ENCODE measurements at places on chromosomes 5 and 9.

- no peak for DNase-seq
These were observed 7.9 kb downstream of the TICAM2 start for GRCh38 chr5:115594128-115595047.

DNA sequence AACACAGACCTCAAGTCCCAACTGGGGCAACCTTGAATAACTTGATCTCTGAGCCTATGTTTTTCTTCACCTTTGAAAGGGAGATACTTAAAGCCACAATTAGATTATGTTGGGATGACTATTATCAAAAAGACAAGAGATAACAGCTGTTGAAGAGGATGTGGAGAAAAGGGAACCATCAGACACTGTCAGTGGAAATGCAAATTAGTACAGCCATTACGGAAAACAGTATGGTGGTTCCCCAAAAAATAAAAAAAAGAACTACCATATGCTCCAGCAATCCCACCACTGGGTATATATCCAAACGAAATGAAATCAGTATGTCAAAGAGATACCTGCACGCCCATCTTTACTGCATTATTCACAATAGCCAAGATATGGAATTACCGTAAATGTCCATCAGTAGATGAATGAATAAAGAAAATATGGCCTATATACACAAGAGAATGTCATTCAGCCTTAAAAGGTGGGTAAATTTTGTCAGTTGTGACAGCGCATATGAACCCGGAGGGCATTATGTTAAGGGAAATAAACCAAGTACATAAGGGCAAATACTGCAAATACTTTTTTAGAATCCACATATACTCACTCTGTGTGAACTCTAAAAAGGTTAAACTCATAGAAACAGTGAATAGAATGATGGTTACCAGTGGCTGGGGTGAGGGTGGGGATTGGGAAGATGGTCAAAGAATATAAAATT, 12.7 kb downstream of the FAT2 start:
- DNase-seq, result no peak

- DNase-seq, result no peak
These were observed 345.6 kb downstream of the PRELID2 start for GRCh38 chr5:145489516-145489915.

GRCh38 chr5:154179846-154180710, 10.5 kb upstream of the GALNT10 start:
- peak; percentile 14 for DNase-seq

DNA sequence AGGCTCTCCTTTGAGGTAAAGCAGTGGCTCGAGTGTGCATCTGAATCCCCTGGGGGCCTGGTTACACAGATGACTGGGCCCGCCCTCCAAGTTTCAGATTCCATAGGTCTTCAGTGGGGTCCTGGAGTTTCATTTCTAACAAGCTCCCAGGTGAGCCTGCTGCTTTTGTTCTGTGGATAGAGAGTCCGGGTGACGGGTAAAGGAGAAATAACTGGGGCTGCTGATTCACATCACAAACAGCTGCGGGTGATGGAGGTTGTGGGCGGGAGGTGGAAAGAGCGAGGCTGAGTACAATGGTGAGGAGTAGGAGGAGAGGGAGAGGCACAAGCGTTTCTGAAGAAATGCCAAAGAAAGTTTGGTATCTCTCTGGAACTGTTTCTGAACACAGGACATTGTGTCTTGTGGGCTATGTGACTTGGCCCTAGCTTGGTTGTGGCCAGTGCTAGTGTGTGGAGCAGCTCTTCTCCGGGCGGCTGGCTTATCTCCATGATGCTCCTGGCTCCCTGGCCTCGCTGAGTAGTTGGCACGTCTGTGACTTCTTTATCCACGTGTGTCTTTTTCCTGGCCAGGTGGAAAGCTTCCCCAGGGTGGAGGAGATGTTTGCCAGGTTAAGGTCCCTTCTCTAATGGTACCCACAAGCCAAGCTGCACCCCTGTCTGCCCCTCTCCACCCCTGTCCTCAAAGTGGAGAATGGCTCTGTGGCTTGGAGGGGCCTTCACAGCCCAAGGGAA, 61.7 kb downstream of the HSPA4 start:
- no peak for DNase-seq

DNA sequence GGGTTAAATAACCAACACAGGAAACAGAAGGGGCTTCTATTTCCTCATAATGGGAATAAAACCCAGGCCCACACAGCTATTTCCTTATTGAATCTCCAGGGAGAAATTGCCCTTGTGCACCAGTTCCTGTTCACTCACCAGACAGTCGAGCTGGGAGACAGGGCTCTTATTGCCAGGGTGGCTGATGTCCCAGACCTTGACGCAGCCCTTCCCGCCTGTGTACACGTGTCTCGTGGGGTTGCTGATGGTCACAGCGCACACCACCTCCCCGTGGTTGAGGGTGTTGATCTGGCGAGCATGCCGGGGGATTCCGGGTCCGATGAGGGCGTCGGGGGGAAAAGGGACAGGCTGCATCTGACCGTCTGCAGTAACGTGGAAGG, 96.5 kb downstream of the TLE1 start:
- DNase-seq, result no peak

DNA sequence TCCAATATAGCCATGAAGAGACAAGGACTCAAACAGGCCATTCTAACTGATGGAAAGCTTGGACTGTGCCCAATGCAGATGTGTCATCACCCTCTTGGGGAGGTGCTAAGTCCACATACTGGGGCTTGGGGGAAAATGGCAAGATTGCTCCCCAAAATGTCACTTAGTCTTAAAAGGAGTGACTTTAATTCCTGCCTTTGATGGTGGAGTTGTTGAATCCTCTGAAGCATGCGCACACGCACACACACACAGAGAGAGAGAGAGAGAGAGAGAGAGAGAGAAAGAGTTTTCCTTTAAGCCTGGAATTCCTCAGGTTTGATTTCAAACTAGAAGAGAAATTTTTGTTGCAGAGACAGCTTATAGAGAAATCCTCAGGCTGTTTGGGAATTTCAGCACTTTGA, 161.9 kb upstream of the GAS1 start:
- no peak for DNase-seq

GRCh38 chr5:31036411-31036810, 157.1 kb upstream of the CDH6 start:
- no peak for DNase-seq

DNA sequence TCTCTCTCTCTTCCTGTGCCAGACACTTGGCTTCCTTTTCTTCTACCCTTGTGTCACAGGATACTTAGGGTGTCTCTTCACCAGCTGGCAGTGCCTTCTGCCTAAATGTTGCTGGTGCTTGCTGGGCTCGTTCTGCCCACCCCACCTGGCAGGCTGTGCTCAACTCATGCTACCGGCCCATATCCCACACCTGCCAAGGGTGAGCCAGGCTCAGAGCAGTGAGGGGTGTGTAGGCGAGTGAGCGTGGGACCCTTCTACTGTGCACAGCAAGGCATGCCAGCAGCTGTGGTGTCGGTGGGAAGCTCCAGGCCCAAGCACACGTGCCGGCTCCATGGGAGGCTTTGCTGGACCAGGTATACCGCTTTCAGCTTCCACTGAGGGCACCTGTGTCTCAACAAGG, 1626.7 kb upstream of the ACO1 start:
- no peak for DNase-seq

DNA sequence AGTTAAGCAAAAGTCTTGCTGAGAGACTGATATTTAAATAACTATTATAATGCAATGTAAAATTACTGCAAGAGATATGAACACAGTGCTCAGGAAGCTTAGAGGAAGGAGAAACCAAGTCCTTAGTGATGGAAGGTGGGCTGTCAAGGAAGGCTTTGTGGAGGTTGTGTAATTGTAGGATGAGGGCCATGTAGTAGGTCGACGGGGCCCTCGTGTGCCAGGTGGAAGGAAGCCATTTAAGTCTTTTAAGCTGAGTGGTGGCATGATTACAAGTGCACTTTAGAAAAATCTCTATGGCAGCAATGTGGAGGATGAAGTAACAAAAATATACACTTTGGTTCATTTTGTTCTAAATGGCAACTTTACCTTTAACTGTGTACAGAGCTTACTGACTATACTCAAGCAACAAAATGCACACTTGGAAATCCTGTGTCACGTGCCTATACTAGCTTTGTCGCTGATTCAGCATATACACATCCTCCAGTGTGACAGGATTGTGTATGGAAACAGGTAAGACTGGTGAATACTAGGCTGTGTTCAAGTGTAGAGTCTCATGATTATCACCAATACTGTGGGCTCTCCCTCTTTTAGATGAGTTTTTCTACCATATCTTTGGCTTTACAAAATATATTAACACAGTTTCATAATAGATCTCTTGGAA, 78.6 kb downstream of the TMC1 start:
- DNase-seq, result no peak

GRCh38 chr9:121650217-121651007, 1.0 kb upstream of the DAB2IP start:
- no peak for DNase-seq

DNA sequence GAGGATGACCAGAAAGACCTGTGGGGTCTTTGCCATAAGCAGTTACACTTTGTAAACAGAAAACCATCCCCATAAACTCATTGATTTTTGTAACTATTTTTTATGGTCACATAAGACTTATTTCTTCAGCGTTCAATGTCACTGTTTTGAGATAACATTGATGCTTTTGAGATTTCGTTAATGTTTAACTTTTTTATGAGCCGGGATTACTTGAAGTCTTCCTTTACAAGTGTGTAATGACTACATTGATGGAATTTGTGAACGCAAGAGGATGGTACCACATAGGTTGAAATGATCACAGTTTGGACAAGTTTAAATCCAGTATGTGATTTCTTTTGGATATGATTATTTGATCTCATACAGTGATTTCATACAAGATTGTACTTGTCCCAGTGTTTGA, 1.8 kb downstream of the SLC12A2 start:
- DNase-seq, result no peak

GRCh38 chr9:123418052-123418430, 62.0 kb downstream of the CRB2 start:
- DNase-seq, result no peak

DNA sequence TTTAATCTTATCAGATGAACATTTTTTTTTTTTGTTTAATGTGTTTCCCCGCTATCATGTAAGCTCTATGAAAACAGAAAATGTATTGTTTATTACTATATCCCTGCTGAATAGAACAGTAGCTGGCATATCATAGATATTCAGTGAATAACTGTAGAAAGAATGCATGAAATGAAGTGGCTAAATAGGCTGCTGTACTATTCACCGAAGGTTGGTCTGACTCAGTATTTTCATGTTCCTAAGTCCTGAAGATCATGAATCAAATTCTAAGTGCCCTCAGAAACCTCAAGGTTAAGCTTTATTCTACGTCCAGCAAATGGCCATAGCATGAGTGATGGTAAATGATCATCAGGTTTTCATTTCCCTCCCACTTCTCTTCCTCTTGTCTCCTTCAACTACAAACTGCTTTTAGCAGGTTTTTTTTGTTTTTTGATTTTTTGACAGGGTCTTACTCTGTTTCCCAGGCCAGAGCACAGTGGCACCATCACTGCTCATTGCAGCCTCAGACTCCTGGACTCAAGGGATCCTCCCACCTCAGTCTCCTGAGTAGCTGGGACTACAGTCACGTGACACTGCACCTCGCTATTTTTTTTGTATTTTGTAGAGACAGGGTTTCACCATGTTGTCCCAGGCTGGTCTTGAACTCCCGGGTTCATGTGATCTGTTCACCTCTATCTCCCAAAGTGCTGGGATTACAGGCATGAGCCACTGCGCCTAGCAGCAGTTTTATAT, 19.1 kb upstream of the ZFAND5 start:
- DNase-seq, result peak; percentile 45

Measured in epithelial cell of prostate (primary cell).